ENCODE measurements at places on chromosomes 16 and 17.

DNA sequence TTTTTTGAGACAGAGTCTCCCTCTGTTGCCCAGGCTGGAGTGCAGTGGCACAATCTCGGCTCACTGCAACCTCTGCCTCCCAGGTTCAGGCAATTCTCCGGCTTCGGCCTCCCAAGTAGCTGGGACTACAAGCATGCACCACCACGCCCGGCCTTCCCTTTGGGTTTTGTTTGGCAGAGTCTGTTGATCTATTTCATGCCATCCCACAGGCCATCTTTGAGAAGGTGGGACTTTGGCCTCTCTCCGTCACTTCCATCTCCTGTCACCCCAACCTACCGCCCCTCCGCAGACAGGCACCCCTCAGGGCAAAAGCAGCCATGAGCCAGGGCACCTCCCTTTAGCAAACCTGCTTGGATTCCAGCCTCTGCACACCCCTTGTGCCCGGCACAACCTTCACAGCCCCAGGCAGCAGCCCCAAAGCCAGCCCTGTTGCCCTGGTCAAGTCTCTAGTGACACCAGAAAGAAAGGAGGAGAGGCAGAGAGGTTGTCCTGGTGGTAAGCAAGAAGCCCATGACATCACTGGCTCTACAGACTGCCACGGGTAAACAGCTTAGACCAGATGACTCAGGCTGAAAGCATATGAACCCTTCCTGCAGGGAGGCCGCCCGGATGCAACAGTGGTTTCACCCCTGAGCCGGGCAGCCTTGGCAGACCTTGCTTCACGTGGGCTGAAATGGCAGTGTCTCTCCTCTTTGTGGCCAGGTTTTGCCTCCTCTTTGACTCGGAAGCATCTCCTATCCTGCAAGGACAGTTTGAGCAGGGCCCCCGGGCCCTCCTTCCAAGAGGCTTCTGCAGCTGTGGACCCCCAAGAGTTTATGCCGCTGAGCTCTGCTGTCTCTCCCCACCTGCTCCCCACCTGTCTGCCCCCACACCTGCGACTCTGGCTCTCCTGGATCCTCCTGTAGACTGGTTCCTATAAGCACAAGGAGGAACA, 8.1 kb upstream of the TIMP2 start:
- no peak for DNase-seq

- DNase-seq: no peak
These were observed 2.1 kb downstream of the TEN1 start for GRCh38 chr17:75981019-75981615.

GRCh38 chr16:67967183-67967957, 1.1 kb downstream of the SLC12A4 start:
- DNase-seq: no peak

- DNase-seq: no peak
These were observed 27.0 kb upstream of the DHX8 start for GRCh38 chr17:43456661-43457361.

DNA sequence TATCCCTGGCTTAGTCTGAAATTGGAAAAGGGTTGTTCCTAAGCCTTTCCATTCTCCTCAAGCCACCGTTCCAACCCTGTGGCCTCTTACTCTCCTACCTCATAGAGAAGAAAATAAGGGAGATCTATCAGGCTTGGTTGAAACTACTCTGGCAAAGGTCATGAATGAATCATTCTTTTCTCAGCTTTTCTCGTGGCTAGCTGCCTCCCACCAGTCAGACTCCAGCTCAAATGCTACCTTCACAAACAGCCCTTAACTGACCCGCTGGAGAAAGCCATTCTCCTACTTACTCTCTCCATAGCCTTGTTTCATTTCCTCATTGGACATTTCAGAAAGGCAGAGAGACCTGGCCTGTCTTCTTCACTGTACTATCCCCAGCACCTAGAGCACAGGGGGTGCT, 8.9 kb downstream of the MYH10 start:
- DNase-seq: no peak

- no peak for DNase-seq
These were observed 10.5 kb upstream of the TIMP2 start for GRCh38 chr17:78935419-78936323.

- DNase-seq: no peak
These were observed 188.7 kb upstream of the AXIN2 start for GRCh38 chr17:65750166-65750565.

DNA sequence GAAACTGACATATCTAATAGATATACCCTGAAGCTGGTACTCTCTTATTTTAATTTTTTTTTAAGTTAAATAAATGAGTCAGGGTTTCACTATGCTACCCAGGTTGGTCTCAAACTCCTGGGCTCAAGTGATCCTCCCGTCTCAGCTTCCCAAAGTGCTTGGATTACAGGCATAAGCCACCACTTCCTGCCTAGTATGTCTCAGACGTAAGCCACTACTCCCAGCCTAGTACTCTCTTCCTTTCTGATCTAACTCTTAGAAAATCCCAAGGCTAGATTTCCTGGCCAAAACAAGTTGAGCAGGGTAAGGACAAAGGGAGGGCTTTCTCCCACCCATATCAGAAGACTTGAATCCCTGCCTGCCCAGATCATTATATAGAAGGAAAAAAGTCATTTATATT, 33.7 kb downstream of the HOXB1 start:
- no peak for DNase-seq

DNA sequence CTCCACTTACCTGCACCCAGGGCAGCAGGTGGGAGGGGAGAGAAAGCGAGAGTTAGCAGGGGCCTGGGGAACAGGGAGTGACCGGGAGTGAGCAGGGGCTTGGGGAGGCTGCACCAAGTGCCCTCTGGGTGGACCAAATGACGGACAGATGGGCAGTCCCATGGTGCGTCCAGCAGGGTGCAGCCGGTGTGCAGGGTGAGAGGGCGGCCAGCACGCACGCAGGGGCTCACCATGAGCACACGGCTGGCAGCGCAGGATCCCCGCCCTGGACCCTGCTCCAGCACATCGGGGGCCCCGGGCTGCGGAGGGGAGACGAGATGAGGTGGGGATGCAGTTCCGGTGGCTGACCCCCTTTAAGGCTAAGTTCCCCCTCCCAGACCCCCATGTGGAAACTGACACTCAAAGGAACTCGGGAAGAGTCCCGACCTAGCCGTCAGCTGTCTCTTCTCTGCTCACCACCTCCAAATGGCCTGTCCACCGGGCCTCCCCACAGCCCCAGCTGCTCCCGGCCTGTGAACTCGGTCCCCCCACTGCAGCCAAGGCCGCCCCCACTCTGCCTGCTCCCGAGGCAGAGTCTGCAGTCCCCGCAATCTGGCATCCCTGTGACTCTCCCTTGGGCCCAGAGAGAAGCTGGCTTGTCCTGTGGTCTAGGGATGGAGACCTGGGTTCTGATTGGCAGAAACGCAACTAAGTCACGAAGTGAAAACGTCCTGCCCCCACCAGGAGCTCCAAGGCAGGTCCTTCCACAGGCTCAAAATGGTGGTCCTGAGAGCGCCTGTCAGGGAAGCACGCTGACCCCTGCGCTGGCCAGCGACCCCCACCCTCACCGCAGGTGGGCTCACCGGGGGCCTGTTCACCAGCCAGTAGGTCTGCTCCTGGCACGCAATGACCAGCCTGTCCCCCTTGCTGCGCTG, 2.9 kb downstream of the RGS11 start:
- DNase-seq: no peak

GRCh38 chr17:31917065-31917529, 15.6 kb upstream of the UTP6 start:
- DNase-seq: no peak

Data from NCI-H526 (cell line).